Suprapubic skin (tissue), 4 donors: ENCODE measurements at places on chromosomes 4 and X. TPM values are rescaled to one million over a fixed set of nuclear protein-coding genes. Genes with fewer than 3 reads are reported as not detected.

SYNPO2 gene
- 15.3 TPM for total RNA-seq

DNA sequence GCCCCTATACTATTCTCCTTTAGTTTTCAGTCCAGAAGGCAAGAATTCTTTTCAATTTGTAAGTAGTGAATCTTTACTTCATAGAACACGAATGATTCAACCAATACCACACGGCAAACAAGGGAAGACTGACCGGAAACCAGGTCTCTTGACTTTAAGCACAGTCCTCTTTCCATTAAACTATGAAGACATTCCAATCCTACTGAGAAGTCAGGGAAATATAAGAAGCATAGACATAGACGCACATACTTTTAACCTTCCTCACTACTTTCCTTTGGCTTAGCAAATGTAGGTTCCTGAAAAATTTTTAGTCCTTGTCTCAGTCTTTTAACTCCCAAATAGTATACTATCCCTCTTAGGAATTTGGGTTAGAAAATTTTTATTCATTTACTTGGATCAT lies 9.1 kb downstream of the CHRDL1 start:
- no peaks in the 10 kb centered on the region for H3K36me3 ChIP-seq
- no peaks in the 10 kb centered on the region for H3K4me1 ChIP-seq
- no peaks in the 10 kb centered on the region for H3K27me3 ChIP-seq

- no peaks in the 10 kb centered on the region for H3K4me1 ChIP-seq
- H3K27me3 ChIP-seq = no peaks in the 10 kb centered on the region
- no peaks in the 10 kb centered on the region for H3K36me3 ChIP-seq
- H3K4me3 ChIP-seq = no peak overlapping the region
- no peak for DNase-seq
- H3K27ac ChIP-seq = no peak overlapping the region
These were observed 1504.5 kb upstream of the PCDH10 start for GRCh38 chr4:131644619-131645018.

GRCh38 chr4:7399440-7400234 lies 35.1 kb downstream of the PSAPL1 start:
- H3K36me3 ChIP-seq = no peaks in the 10 kb centered on the region
- DNase-seq = peak; percentile 67

DNA sequence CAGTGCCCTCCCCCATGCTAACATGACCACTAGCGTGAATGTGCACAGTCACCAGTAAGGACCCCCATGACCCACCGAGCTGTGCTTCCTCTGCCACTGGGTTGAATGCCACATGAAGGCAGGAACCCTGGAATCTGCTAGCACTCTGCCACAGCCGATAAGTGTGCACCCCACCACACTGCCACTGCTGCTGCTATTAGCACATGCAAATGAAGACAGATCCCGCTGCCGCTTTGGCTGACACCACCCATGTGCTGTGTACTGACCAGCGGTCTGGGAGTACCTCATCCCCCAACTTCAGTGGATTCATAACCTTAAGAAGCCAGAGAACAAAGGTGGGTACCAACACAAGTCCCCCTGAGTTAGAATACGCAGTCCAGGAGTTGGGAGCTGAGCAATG lies 200.9 kb upstream of the ARHGEF9 start:
- no peaks in the 10 kb centered on the region for H3K27me3 ChIP-seq
- DNase-seq = no peak
- no peaks in the 10 kb centered on the region for H3K36me3 ChIP-seq
- H3K4me3 ChIP-seq = no peak overlapping the region
- H3K27ac ChIP-seq = no peak overlapping the region

DNA sequence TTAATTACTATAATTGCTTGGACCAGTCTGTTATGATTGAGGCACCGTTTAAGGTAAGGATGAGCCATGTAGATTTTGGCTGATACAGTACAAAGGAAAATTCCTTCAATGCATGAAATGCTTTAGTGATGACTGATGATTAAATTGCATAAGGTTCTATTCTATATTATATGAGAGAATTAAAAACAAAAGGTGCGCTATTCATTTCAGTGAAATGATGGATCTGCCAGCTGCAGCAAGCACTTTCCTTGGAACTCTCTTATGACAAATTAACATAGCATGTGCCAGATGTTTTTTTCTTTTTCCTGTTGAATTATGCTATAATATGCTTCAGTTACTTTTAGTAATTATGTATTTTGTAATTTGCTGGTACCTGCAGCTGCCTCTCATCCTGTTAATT lies 98.5 kb downstream of the JADE1 start:
- no peak overlapping the region for H3K27ac ChIP-seq
- H3K27me3 ChIP-seq = no peaks in the 10 kb centered on the region
- H3K4me1 ChIP-seq = no peaks in the 10 kb centered on the region
- no peak for DNase-seq
- no peaks in the 10 kb centered on the region for H3K36me3 ChIP-seq
- H3K4me3 ChIP-seq = no peak overlapping the region
